ENCODE measurements at places on chromosomes 16 and 17. TPM values are rescaled to one million over a fixed set of nuclear protein-coding genes. Genes with fewer than 3 reads are reported as not detected.

DNA sequence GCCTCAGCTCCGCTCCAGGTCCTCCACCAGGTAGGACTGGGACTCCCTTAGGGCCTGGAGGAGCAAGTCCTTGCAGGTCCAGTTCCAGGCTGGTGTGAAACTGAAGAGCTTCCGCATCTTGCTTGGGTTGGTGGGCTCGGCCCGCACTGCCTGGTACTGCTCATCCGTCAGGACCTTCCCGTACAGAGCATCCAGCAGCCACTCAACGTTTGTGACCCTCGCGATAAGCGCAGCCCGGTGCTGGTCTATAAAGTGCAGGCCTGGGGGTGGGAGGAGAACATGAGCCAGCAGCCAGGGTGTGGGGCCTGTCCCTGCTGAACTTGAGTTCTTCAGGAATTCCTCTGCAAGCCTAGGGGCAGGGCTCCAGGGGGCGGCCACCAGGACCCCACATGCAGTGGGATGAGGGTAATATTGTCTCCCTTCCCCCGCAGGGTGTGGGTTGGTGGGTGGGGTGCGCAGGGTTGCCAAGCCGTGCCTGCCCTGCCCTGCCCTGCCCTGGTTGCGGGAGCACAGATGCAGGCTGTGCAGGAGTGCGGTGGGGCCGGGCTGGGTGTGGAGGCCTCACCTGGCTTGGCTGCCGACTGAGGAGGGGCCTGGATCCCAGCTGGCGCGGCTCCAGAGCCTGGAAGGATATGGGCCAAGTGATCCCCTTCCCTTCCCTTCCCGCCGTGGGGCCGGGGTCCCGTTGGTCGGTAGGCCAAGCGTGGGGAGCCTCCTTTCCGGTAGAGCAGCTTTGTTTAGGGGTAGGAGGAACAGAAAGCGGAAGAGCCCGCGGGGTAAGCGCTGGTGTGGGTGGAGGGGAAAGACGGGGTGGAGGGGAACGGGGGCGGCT lies 762 bp downstream of the PYCARD start:
- no peaks in the 10 kb centered on the region for H3K27me3 ChIP-seq
- DNase-seq = peak; percentile 45
- no peak overlapping the region for H3K27ac ChIP-seq

GRCh38 chr17:61492759-61493526 lies 40.7 kb downstream of the TBX4 start:
- peaks cover 40% of the 10 kb centered on the region for H3K4me1 ChIP-seq
- H3K36me3 ChIP-seq = no peaks in the 10 kb centered on the region
- H3K4me3 ChIP-seq = no peak overlapping the region
- peak overlapping the region; percentile 63 for H3K27ac ChIP-seq
- peaks cover 3% of the 10 kb centered on the region for H3K27me3 ChIP-seq

- no peak overlapping the region for H3K27ac ChIP-seq
- peaks cover 20% of the 10 kb centered on the region for H3K36me3 ChIP-seq
- peak overlapping the region; percentile 14 for H3K4me3 ChIP-seq
- peaks cover 5% of the 10 kb centered on the region for H3K4me1 ChIP-seq
Measured at GRCh38 chr17:78986649-78987328, 7.1 kb upstream of the LGALS3BP start.

- H3K4me1 ChIP-seq = no peaks in the 10 kb centered on the region
- H3K27ac ChIP-seq = no peak overlapping the region
- H3K27me3 ChIP-seq = peaks cover 13% of the 10 kb centered on the region
- H3K4me3 ChIP-seq = no peak overlapping the region
Measured at GRCh38 chr17:44648963-44649362, 7.3 kb upstream of the MEIOC start.

The SLC47A2 gene
- 0.24 TPM for polyA plus RNA-seq

The MLKL gene
- polyA plus RNA-seq = 2.8 TPM

The SP2 gene
- 19.5 TPM for polyA plus RNA-seq

Measured in muscle of leg (tissue), 16 donors.